Cerebellar nuclear complex (tissue), 1 donor: ENCODE measurements at places on chromosomes 4 and X.

DNA sequence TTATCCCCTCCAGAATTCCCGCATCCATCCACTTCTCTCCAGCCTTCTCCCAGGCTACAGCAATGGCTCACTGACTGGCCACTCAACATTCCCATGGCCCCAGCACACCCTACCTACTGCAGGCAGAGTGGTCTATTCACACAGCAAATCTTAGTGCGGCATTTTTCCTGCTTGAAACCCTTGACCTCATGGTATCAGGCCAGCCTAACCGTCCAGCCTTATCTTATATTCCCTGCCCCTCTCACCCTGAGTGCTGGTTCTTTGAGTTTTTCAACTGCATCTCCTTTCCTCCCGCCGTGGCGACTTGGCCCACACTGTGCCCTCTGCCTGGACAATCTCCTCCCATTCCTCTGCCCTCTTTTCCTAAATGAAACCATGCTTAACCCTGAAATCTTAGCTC lies 10.0 kb upstream of the S100G start:
- DNase-seq, result no peak

DNA sequence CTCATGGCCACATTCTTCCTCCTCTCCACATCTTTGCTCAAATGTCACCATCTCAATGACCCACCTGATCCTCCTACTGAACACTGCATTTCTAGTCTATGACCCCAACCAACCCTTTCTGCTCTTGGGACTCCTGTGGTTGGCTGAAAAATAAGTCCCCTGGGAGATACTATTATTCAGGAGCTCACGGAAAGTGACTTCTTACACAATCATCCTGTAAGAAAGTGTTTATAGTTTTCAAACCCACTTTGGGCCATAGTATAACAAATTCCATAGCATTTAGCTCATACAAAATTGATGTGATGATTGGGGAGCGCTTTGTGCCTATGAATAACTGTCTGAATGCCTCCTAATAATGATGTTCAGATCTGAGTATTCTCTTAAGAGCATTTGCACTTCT lies 161.4 kb upstream of the HS3ST1 start:
- DNase-seq, result no peak

DNA sequence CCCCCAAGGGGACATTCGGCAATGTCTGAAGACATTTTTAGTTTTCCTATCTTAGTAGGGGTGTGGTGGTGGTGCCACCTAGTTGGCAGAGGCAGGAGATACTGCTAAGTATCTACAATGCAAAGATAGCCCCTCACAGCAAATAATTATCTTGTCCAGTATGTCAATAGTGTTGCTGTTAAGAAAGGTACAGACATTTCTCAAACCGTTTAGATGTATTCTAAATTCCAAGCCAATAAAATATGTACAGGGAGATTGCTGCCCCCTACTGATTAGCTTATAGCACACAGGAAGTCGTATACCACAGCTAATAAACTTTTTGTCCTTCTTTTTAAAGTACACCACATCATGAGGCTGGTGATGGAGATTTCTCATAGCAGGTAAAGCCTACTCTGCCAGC lies 260.5 kb downstream of the TMA16 start:
- DNase-seq, result no peak

DNA sequence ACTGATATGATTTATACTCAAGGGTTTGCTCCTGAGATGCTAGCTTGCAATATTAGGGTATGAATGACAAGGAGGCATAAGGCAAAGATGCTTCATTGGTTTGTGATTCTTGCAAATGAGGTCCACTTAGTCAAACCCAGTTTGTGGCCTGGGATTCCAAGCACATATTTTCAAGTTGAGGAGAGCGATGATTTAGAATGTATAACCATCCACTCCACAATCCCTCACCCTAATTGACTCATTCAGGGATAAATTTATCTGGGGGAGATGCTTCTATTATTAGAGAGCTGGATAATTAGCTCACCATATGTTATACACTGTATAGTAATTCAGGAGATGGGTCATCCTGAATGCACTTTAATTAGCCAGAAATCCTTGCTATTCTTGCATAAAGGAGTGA lies 118.3 kb upstream of the PUDP start:
- DNase-seq, result no peak

DNA sequence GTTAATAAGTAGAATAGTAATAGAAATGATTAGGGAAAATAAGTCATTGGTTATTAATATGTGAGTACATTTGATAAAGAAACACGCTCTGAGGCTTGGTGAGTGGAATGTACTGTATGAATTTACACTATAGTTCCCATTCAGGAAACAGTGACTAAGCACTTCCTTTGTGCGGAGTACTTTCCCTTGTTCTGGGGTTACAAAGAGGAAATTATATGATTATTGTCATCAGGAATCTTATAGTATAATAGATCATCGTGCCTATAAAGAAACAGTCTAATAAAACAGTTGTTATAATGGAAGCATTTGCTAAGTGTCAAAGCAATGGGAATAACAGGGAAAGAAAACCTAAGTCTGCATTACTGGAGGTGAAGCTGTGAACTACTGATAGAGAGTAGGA lies 138.0 kb downstream of the RPA4 start:
- DNase-seq, result no peak

- DNase-seq, result no peak
Observed at GRCh38 chrX:117978402-117978801, 138.2 kb downstream of the KLHL13 start.

- DNase-seq, result no peak
Observed at GRCh38 chr4:169484485-169484884, 127.9 kb downstream of the NEK1 start.

- no peak for DNase-seq
Observed at GRCh38 chr4:55765070-55765469, 54.5 kb upstream of the EXOC1L start.

GRCh38 chrX:1475881-1476280 lies 23.2 kb upstream of the ASMTL start:
- no peak for DNase-seq

- DNase-seq, result no peak
Observed at GRCh38 chr4:80367737-80368136, 32.2 kb downstream of the CFAP299 start.

- DNase-seq, result no peak
Observed at GRCh38 chrX:153926552-153926857, 441 bp upstream of the ARHGAP4 start.

- DNase-seq, result no peak
Observed at GRCh38 chr4:184896868-184897715, 71.3 kb upstream of the ACSL1 start.

DNA sequence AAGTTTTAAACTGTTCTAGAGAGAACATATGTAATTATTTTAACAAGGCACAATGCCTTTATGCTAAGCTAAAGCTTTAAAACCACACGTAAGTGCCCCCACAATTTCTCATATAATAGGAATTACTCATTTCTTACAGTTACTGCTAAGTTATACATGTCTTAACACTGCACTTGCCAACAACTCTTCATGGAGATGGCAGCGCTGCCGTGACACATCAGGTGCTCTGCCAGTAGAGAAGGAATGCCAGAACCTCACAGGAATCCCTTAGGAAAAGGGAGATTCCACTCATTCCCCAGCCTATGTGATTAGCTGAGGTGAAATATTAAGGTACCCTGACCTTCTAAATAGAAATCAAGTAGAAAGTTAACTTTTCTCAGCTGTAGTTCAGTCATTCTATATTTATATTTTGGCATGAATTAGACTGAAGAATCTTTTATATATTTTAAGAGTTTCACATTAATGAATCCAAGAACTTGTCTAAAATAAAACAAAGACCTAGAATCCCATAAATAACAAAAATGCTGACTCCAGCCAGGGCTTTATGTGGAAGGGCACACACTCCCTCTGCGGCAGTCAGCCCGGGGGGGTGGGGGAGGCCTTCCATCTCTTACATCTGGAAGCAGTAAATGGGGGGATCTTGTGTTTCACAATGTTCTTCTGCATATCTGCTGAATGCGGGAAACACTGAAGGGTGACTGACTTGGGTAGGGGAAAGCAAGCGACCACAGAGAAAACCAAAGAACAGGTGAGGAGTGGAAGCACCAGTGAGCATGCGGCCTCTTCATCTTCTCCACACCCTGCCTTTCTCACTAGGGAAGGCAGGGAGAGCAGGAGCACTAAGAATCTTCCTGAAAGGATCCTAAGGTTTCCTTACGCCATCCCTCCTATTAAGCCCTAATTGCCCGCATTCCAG lies 23.7 kb downstream of the ACSL1 start:
- no peak for DNase-seq

DNA sequence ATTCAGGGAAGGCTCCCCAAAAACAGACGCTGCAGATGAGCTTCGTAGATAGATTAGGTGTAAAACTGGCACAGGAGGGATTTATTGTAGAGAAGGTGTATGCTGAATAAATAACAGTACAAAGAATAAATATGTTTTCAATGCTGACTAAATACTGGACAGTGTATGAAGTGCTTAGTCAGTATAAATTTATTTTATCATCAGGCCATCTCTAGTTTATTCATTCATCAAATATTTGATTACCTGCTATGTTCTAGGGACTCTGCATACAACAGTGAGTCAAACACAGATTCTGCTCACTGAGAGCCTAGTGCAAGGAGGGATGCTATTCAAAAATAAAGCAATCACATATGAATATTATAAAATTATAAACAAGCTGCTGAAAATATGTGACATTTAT lies 63.6 kb upstream of the TSPAN5 start:
- no peak for DNase-seq

- DNase-seq, result no peak
Observed at GRCh38 chr4:40991908-40992307, 222.4 kb downstream of the APBB2 start.

GRCh38 chr4:141635736-141636081 lies 674 bp upstream of the IL15 start:
- no peak for DNase-seq

DNA sequence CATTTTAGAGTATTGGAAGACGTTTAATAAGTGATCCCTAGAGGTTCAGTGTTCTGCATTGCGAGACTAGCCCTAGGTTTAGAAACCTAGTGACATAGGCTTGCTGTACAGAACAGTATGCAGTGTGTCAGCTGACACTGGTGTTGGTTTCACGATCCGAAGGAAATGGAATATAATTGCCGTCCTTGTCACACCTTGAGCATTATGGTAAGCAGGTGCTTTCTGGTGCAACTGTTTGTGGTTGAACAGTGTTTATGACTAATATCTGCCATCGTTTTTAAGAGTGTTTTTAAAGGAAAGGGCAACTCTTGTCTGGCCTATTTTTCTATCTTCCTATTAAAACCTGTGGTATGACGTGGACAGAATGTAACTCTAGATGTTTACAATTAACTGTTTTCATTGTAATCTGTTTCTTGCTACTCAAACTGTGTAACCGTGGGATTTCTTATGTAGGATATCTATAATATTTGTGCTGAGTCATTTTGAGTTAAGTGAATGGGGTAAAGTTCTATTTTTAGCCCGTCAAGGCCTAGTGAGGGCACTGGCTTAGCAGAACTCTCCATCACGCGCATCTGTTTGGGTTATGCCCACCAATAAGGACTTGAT lies 53.8 kb upstream of the TBC1D14 start:
- no peak for DNase-seq

GRCh38 chr4:184653650-184654049 lies 4.1 kb downstream of the PRIMPOL start:
- DNase-seq, result no peak

- DNase-seq, result no peak
Observed at GRCh38 chr4:154307451-154307850, 184.1 kb downstream of the DCHS2 start.

DNA sequence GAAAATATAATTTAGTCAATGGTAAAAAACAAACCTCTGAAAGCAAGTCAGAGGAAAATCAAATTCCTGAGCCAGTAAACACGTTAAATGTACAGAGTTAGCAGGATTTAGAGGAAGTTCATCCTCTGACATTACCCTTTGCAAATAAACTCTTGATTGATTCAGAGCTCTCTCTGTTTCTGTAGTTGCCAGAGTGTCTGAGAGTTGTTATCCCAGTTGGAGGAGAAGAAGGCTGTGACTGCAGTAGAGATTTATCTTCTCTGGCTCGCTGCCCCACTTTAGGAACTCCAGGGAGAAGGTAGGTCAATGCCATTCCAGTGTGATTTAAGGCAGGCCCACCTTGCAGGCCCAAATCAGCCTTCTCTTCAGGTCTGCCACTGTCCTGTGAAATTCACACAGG lies 6.2 kb upstream of the AMOT start:
- DNase-seq, result no peak

GRCh38 chr4:118398226-118399090 lies 45.7 kb upstream of the PRSS12 start:
- DNase-seq, result no peak

GRCh38 chrX:31323658-31324057 lies 251.8 kb upstream of the FTHL17 start:
- DNase-seq, result no peak

- no peak for DNase-seq
Observed at GRCh38 chr4:2082627-2083026, 23.5 kb downstream of the NAT8L start.

GRCh38 chrX:122850326-122850725 lies 333.8 kb upstream of the GRIA3 start:
- DNase-seq, result no peak

GRCh38 chr4:82969414-82969813 lies 41.2 kb downstream of the LIN54 start:
- no peak for DNase-seq
